Heart right ventricle (tissue), 16 donors: ENCODE measurements at places on chromosomes 7 and 10. TPM values are rescaled to one million over a fixed set of nuclear protein-coding genes. Genes with fewer than 3 reads are reported as not detected.
A peak's percentile ranks its signal among the peaks of the same experiment; 100 is the strongest.

Gene CFAP46
- total RNA-seq, result 1.5 TPM

- no peak for DNase-seq
Observed at GRCh38 chr10:116948530-116948870, 56.5 kb downstream of the SHTN1 start.

DNA sequence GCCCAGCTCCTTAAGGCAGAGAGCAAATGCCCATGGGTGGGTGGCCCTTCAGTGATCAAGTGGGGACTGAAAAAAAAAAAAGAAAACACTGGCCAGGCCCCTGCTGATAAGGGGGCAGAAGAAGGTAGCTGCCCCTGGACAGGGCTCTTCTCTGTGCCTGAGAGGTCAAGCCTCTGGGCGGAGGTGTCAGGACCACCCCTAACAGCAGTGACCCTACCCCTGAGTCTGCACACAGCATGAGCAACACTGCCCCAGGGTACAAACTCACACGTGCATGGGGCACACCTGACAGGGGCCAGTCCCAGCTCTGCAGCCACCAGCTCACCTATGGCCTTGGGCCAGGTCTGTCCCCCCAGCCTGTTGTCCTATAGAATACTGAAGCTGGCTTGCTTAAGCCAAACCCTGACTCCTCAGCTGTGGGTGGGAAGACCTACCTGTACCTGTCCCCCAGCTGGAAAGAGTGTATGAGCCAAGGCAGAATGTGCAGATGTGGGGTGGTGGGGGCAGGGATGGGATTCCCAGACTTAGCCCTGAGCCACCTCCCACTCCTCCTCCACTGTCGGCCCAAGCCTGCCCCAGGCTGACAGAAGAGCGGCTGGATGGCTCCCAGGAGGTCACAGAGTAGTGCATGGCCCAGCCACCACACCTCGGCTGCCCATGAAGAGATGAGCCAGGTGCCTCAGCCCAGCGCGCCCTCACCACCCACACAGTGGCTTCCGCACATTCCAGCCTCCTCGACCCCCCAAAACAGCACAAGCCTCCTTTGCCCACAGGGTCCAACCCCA, 23.7 kb downstream of the KCNH2 start:
- DNase-seq, result no peak

Gene BLVRA
- total RNA-seq, result 39.6 TPM

GRCh38 chr7:1763033-1763432, 93.0 kb downstream of the ELFN1 start:
- DNase-seq, result no peak

GRCh38 chr10:103067484-103067883, 125.6 kb downstream of the NT5C2 start:
- no peak for DNase-seq

Gene PON3
- 0.34 TPM for total RNA-seq

GRCh38 chr10:122852261-122852660, 6.6 kb upstream of the CUZD1 start:
- DNase-seq, result no peak

- no peak for DNase-seq
Observed at GRCh38 chr10:75772153-75772887, 340.9 kb downstream of the LRMDA start.

GRCh38 chr7:97659363-97660045, 72.4 kb upstream of the TAC1 start:
- DNase-seq, result no peak

GRCh38 chr7:88771417-88771816, 11.9 kb downstream of the ZNF804B start:
- no peak for DNase-seq

DNA sequence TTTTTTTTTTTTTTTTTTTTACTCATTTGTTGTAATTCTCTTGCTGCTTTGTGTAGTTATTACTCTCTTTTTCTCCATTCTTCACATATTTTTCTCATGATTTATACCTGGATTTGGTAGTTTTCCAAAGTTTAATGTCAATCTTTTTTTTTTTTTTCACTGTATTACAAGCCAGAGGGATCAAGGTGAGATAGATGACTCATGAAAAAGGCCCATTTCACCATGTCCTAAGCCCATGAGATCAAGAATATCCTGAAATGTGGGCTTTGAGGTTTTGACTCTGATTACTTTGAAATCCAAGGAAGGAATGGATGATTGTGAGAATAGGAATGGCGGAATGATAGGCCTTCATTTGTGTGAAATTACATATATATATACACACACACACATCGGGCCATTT, 31.1 kb downstream of the TAX1BP1 start:
- no peak for DNase-seq

DNA sequence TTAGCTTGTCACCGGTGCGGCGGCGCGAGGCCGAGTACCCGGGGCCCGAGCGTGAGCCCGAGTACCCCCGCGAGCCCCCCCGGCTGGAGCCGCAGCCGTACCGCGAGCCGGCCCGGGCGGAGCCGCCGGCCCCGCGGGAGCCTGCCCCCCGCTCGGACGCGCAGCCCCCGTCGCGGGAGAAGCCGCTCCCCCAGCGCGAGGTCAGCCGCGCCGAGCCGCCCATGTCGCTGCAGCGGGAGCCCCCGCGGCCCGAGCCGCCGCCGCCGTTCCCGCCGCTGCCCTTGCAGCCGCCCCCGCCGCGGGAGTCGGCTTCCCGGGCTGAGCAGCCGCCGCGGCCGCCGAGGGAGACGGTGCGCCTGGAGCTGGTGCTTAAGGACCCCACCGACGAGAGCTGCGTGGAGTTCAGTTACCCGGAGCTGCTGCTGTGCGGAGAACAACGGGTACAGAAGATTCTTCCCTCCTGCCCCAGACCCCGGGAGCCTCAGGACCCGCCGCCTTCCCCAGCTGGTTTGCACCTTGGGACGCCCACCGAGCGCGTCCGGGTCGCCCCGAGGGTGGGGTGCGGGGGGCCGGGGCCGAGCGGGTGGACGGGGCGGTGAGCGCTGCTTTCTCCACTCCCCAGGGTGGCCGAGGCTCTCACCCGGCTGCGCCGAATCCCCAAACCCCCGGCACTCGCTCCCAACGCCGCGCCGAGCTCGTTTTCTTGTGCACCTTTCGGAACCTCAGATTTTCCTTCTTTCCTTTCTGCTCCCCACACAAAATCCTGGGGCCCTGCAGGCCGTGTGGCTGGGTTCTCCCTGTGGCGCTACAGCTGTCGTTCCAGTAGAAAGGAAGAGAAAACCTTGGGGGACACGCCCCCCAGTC, 708 bp downstream of the UBN2 start:
- peak; percentile 21 for DNase-seq

Gene COL13A1
- total RNA-seq, result 4.1 TPM

- no peak for DNase-seq
Observed at GRCh38 chr7:39697483-39697882, 74.1 kb downstream of the RALA start.

DNA sequence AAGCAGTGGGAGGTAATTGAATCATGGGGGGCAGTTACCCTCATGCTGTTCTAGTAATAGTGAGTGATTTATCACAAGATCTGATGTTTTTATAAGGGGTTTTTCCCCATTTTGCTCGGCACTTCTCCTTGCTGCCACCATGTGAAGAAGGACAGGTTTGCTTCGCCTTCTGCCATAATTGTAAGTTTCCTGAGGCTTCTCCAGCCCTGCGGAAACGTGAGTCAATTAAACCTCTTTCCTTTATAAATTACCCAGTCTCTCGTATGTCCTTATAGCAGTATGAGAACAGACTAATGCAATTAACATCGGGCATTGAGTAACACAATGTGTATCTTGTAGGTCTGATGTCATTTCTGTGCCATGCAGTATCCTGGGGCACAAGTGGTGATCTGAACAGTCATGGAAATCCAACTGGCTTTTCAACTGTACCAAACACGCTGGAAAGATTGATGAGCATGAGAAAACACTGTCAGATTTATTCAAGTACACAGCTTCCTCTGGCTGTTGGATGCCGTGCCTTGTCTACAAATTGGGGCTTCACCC, 208.6 kb upstream of the KIAA1217 start:
- no peak for DNase-seq

Gene VSTM4
- total RNA-seq, result 15.9 TPM

GRCh38 chr10:110699859-110700468, 55.8 kb downstream of the RBM20 start:
- no peak for DNase-seq
